ENCODE measurements at places on chromosomes 11 and 22.

DNA sequence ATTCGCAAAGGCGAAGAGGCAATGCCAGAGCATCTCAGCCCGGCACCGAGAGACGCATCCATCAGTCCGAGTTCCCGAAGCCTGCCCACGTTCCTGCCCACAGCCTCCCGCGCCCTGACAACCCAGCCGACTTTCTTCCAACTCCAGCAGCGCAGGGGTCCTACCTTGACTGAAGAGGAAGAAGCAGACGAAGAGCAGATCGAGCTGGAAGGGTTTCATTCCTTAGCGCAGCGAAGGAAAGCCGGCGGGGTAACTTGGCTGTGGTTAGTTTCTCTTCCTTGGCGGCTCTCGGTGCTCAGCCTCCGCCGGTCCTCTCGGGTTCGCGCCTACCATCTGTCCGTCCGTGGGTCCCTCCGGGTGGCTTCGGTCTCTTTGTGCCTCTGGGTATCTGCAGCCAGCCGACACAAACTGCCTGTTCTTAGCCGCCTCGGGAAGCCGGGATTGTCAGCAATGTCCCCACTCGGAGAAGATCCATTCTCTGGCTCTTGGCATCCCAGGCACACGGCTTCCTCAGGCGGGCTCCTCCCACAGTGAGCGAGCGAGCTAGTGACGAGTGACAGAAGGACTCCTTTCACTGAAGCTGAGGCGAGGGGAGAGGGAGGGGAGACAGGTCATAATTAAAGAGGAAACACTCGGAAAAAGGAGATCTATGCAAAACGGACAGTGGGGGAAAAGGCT, at the start of gene KIRREL3:
Gene KIRREL3 (minus strand): TSS at position 480 of the 678 bp plus-strand sequence.
- DNase-seq, result no peak

DNA sequence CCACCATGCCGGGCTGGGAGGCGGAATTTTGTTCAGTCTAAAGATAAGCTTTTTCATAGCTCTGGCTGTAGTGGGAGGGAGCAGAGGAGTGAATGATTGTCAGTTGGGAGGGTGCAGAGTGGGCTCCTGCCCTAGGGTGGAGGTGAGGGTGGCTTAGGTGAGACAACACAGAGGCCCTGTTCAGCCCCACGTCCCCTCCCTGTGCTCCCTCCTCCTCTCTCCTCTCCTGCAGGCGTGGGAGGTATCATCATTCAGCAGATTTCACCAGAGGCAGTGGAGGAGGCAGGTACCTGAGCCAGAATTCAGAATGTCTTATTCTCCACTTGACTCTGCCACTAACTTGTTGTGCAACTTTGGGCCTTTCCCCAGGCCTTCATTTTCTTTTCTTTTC, 1.7 kb upstream of the THRSP start:
- DNase-seq, result no peak

- no peak for DNase-seq
Measured at GRCh38 chr11:108606070-108606469, 12.5 kb upstream of the EXPH5 start.

GRCh38 chr22:46971099-46971763, 208.8 kb downstream of the TBC1D22A start:
- no peak for DNase-seq

- no peak for DNase-seq
Measured at GRCh38 chr22:26634189-26634588, 12.4 kb downstream of the CRYBA4 start.

DNA sequence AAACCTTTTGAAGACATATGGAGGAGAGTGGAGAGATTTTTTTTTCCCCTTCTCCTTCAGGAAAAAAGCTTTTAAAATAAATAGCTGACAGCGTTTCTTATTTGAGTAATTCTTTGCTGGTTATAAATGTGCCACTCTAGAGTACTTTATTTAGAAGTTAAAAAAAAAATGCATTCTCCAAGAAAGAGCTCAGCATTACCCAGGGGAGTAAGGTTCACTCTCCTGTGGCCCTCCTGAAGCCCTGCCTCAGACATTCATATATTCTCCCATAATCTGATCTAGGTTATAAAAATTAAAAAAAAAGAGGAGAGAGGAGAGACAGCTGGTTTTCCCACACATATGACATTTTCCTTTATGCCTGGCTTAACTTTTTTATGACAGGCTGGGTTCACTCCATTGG, 545.2 kb upstream of the CADM1 start:
- no peak for DNase-seq

DNA sequence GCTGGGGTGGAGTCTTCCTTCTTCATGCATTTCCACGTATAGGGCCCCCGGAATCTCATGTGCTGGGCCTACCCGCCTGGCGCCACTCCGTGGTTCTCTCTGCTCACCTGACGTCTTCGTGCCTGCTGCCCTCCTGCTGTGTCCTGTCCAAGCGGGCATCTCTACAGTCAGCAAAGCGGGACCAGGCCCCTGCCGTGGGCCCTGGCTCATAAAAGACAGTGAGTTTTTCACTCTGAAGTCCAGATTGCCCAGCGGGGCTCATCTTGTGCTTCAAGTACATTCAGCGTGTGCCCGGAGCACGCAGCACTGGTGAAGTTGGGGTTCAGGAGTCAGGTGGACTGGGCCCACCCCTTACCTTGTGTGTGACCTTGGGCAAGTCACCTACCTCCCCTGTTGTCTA, 17.4 kb downstream of the C11orf24 start:
- no peak for DNase-seq

- no peak for DNase-seq
Measured at GRCh38 chr11:59573216-59573615, 42.4 kb downstream of the OSBP start.

DNA sequence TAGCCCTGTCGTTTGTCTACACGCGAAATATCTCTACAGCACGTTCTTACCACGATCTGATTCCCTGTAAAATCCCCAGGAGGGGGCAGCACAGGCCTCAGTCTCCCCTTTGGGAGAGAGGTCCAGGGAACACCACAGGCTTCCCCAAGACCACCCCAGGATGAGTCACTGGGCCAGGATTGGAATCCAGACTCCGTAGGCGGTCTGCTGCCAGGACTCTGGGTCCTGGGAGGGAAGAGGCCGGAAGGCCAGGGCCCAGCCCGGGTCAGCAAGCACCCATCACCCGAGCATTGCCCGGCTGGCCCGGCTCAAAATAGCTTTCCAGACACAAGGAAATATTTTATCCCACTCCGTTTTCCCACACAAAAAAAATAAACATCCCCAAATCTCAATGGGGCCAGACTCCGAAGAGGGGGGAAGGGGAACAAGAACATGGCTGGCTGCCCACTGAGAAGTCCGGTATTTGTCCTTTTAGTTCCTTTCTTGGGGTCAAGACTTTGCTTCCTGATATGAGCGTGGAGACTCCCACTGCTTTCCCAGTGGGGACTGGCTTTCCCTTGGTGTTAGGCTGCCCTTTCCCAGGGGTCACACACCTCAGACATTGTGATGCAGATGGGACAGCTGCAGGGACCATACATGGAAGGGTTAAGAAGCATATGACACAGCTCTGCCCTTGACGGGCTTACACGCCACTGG, 91.3 kb downstream of the LRRC32 start:
- no peak for DNase-seq

- DNase-seq, result no peak
Measured at GRCh38 chr22:30210235-30210909, 36.2 kb downstream of the LIF start.

- no peak for DNase-seq
Measured at GRCh38 chr11:77883775-77884174, 62.8 kb downstream of the AAMDC start.

DNA sequence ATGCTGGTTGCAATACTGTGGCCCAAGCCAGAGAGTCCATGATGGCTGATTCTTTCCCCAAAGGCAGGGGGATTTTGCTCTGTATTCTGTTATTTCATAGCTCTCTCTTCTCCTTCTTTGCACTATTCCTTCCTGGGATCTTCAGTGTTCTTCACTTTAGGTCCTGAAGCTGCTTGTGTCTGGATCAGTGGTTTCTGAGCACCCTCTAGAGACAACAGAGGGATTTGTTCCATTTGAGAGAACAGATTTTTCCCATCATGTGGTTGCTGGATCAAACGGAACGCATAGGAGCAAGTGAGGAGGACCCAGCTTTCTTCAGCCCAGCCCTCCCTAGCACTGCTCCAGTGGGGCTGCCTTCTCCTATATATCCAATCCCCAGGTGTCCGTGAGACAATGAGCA, 68.7 kb upstream of the SYN3 start:
- DNase-seq, result no peak

DNA sequence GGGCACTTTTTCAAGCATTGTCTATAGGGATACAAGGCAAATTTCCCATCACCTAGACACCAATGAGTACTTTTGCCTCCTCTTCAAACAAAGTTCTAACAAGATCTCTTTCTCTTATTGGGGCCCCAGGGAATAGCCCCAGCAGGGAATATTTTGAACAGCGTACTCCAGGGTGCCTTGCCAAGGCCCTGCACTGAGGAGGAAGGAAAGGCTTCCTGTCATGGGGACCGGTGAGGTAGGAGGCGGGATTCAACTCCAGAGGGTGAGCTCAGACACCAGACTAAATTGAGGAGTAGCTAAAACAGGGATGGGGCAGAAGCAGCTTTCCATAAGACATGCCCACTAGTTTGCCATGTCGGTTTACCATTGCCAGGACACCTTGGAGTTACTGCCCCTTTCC, 28.0 kb upstream of the OR56B4 start:
- no peak for DNase-seq

DNA sequence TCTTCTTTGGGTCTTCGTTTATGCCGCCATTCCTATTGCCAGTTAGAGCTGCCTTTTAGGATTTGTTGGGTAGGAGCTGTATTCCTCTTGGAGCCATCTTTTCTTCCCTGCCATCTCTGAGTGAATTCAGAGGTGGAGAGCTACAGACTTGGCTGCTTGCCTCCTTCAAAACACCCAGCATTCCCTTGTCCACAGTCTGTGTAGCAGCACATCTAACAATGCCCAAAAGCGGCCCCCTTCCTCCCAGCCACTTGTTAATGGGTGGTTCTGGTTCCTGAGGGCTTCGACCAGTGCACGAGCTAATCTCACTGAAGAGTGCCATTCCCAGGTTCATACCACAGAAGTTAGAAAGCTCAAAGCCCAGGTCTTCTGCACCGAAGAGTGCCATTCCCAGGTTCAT, 37.7 kb downstream of the MARK2 start:
- DNase-seq, result no peak

GRCh38 chr11:95363164-95363563, 132.2 kb upstream of the SESN3 start:
- no peak for DNase-seq
